ENCODE measurements at places on chromosomes 5 and 9.

DNA sequence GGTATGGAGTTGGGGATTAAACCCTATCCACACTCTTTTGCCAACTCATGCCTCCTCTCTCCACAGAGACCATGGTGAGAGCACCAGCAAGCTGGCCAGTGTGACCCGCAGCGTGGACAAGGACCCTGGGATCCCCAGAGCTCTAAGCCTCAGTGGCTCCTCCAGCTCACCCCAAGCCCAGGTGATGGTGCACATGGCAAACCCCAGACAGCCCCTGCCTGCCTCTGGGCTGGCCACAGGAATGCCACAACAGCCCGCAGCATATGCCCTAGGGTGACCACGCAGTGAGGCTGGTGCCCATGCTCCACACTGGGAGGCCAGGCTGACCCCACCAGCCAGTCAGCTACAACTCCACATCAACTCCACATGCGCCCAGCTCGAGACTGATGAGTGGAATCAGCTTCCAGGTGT lies 11.5 kb upstream of the CARD19 start:
- DNase-seq, result no peak

GRCh38 chr5:173762045-173762444 lies 126.1 kb upstream of the CPEB4 start:
- no peak for DNase-seq

DNA sequence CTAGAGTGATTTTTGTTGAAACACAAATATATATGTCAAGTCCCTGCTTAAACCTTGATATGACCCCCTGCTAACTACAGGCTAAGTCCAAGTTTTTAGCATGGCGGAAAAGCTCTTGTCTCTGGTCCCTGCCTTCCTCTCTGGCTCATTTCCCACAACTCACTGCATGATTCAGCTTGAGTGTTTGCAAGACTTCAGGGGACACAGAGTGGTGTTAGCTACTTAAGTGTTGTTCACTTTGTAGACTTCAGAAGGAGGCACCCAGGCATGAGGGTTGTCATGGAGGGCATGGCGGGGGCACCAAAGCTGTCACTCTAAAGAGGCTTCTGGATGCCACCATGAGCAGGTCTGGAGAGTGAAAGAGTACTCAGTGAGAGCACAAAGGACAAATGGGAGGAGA lies 362.4 kb upstream of the ACTBL2 start:
- no peak for DNase-seq

DNA sequence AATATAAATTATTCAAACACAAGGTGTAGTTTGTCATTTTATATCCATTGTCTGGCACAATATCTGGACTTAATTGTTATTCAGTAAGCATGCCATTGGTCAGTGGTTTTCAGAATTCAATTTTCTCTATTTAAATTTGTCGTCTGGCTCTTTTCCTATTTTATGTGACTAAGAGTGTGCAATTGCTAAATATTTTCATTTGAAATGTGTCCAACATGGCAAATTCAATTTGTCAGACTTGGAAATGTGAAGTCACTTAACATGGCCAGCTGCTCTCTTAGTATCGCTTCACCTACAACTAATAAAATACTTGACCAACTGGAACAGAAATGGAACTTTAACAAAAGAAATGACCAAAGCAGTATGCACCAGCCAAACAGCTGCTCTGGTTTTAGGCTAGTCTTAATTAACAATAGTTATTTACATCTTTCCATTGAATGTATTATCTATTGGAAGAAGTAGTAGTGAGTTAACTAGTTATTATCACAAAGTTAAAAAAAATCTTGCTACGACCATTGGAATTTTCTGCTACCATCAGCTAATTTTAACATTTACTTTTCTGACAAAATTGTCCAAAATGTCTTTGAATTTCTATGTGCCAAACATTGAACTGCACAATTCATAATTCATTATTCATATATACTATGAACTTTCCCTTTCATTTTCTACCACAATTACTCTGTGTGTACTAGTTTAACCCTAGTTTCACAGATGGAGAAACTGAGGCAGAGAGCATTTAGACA lies 720.7 kb upstream of the FAM174A start:
- no peak for DNase-seq

DNA sequence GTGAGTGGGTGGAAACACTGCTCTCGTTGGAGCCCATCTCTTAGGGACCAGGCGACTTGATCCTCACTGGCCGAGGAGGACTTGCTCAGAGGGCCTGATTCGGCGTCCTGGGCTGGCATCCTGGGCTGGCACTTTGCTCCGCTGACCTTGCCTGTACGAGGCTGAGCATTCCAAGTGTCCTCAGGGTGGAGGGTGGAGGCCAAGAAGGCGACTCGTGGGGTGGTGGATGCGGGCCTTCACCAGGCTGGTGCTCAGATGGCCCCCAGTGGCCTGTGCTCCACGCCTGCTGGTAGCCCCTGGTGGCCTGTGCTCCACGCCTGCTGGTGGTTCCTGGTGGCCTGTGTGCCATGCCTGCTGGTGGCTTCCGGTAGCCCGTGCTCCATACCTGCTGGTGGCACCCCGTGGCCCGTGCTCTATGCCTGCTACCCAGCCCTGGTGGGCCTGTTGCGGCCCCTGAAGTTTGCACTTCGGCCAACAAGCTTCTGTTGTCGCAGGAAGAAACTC lies 42.9 kb downstream of the PHF2 start:
- no peak for DNase-seq

DNA sequence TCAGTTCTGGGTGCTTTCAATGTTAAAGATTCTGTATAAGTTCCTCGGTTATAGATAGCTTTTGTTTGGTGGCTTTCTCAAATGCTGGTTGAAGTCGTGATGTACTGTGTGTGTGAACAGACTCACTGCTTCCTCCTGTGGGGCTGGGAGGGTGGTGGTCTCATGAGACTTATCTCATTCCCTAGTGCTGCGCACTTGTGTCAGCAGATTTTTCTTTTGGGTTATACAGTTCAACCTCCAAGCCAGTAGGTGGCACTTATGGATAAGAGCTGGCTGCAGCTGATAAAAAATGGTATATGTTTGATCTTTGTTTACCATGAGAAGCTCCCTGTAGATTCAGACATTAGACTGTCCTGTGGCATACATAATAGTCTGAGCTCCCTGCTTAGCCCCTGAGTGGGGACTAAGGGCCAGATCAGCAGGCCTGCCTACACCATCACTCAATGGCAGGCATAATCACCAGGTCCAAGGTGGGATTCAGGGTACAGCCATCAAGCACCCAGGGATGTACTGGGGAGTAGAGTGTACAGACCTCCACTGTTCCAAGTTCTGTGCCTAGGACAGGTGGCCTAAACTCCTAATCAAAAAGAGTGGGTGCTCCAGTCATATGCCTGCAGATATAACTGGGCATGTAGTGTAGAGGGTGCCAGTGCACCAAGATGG lies 174.2 kb downstream of the OXCT1 start:
- no peak for DNase-seq

GRCh38 chr9:128231638-128232527 lies 28.7 kb downstream of the DNM1 start:
- DNase-seq, result no peak

GRCh38 chr9:19271081-19271480 lies 40.6 kb downstream of the DENND4C start:
- no peak for DNase-seq

DNA sequence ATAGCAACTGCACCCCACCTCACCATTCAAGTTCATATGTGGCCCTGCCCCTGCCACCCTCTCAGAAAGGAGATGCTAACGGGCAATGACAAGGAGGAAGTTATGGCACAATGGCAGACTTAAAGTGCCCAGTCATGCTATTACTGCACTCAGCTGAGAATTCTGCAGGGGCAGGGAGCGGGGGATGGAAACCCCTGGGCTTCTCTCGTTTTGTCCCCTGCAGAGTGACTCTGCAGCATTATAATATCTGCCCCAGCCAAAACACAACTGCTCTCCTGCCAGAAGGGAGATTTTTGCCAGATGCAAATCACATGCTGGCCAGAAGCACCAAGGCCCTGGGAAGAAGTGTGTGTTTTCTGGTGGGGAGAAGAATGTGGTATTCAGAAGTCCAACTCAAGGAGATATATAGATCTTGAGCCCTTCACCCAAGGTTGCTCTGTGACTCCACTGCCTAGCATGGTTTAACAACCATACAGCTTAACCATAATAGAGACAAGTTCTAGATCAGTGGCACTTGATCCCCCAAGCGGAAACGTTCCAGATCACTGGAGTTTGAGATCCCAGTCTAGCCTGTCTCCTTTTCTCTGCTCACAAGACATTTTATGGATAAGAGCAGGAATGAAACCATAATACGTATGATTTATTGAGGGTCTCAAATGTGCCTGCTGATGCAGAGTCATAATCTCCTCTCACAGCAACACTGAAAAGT lies 207.0 kb upstream of the MAP3K1 start:
- DNase-seq, result no peak

DNA sequence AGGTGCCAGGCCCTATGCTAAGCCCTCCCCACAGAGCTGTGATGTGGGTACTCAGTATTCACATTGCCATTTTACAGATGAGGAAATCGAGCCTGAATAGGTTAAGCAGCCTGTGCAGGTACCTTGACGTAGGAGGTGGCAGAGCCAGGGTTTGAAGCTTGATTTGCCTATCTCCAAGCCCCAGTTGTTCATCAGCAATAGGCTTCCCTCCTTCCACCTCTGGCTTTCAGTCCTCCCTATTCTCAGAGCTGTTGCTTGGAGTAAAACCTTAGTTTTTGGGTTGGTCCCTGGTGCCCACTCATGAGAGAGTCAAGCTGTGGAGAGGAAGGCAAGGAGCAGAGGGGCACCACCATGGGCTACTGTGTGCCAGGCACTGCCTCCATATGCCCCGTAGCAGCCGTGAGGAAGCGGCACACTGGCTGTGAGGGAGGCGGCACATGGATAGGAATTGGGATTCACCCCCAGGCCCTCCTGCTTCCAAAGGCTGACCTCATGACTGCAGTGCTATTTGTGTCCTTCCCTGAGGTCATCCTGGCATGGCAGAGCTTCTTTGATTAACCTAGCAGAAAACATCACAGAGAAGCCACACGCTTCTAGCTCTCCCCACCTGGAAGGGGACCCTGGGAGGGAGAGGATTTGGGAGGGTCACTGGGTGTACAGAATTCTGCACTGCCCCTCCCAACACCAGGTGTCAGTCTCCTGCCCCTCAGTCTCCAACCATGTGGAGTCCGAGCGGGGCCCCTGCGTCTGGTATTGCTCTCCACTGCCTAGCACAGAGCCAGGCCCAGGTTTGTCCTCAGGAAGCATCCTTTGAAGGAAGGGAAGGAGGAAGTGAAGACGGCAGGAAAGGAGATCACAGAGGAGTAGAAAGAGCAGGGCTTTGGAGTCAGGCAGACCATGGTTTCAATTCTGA lies 109.8 kb downstream of the RGS3 start:
- DNase-seq, result no peak

- no peak for DNase-seq
Measured at GRCh38 chr5:1725641-1726468, 73.8 kb downstream of the MRPL36 start.

- DNase-seq, result no peak
Measured at GRCh38 chr5:134018154-134018985, 13.6 kb upstream of the VDAC1 start.

DNA sequence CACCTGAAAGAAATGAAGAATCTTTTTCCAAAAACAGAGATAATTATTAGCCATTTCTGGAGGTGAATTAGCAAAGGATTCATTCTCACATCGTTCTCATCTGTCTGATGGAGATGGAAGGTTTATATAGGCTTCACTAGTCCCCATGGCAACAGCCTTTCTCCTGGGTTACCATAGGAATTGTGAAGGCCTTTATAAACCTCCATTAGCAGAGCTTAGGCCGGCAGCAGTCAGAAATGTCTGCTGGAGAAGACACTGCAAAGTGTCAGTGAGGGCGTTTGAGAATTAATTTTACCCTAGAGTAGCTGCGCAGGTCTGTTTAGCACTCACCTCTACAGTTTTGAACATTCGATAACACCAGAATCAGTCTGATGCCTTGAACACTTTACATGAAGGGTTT lies 290.4 kb upstream of the NR4A3 start:
- DNase-seq, result no peak

GRCh38 chr5:36239370-36240293 lies 2.1 kb downstream of the NADK2 start:
- DNase-seq, result no peak

DNA sequence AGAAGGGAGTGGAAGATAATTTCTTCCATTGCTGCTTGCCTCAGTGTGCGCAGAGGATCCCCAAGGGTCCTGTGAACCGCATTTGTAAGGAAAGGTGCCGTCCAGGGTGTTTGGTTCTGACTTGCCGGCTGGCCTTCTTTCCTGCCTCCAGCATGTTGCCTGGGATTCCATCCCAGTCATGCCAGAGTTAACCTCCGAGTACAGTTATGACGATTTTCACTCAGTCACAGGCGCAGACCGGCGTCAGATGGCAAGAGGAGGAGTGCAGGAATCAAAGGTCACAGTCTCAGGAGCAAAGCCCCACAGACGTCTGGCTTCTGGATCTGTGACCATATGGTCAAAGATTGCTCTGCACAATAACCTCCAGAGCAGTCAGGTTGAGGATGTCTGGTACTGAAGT lies 5.9 kb upstream of the GADD45G start:
- no peak for DNase-seq

DNA sequence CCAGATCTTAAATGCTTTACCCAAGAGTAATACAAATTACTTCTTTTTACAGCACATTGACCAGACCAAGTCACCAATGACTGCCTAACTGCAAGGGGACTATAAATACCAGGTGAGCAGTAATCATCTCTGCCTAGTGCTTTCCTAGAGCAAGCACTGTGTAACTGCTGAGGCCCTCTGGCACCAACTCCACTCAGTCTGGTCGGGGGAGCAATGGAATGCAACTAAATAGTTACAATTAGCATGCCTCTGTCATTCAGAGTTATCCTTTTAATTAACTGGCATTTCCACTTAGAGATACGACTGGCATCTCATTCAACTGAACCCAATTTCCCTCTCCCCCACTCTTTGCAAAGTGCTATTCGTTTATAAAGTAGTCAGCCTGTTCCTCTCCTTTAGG lies 1309.1 kb upstream of the DMAC1 start:
- DNase-seq, result no peak

GRCh38 chr5:179866241-179867078 lies 7.8 kb upstream of the MRNIP start:
- no peak for DNase-seq

GRCh38 chr9:23229890-23230317 lies 596.1 kb downstream of the ELAVL2 start:
- DNase-seq, result no peak

DNA sequence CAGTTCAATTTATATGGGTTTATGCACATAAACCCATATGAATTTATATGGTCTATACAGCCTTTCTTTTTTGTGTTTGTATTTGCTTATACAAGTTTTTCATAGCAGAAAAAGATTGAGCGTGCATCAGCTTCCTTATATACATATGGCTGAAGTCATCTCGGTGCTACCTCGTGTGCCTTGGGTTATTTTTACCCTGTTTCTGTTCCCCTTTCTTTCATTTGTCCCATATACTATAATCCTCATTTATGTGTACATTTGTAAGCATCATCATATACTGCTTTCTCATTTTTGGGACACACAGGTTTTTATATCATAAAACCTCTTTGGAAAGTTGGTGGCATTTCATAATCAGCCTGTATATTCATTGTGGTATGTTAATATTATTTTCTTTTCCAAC lies 107.8 kb upstream of the ADAMTSL1 start:
- no peak for DNase-seq

DNA sequence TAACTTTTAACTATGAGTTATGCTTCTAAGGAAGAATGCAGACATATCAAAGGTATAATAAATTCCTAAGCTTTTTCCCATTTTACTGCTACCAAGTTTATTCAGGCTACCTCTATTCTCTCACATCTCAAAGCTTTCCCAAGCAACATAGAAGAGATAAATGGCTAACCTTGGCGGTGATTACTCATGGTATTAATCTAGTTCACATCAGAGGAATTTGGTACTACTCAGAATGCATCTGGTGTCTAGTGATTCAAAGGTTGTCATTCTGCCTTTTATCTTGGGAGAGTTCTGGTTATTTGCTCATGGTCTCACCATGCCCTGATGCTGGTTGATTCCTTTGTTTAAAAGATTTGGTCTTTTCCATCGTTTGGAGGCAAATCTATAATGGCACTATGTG lies 182.7 kb downstream of the TAF11L14 start:
- DNase-seq, result no peak
